ENCODE measurements at places on chromosomes 5 and 9.

DNA sequence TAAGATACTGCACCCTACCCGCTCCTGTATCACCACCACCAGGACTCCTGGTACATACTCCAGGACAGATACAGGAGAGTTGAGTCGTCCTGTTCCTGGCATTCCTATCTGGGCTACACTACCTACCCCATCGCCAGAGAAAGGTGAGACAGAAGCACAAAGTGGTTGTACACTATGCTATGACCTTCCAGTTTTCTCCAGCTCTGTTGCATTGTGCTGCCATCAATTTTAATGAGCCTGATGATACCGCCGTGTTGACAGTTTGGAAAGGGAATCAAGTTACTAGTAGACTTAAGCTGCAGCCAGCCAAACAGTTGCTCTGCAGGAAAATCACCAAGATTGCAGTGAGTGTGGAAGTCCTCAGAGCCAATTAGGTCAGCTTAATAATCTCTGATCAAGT is 35.2 kb downstream of the ANP32B start:
- no peak for DNase-seq

DNA sequence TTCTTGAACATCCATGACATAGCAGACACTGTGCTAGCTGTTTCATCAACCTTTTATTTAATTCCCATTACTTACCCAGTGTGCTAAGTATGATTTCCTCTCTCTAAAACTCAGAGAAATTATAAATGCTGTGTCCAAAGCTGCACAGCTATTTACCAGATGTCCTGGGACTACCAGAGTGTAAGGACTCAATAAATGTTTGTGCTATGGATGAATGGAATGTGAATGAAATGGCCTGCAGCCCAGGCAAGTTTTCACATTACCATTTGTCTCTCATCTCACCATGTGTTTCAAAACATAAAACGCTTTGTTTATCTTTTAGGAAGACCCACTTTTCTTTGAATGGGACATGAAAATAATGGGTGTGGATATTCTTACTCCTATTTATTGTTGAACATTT is 96.2 kb downstream of the ARHGEF28 start:
- DNase-seq = no peak

- DNase-seq = no peak
These were observed 117.2 kb downstream of the APBA1 start for GRCh38 chr9:69554945-69555344.

- no peak for DNase-seq
These were observed 94.1 kb upstream of the CACNA1B start for GRCh38 chr9:137783521-137783920.

DNA sequence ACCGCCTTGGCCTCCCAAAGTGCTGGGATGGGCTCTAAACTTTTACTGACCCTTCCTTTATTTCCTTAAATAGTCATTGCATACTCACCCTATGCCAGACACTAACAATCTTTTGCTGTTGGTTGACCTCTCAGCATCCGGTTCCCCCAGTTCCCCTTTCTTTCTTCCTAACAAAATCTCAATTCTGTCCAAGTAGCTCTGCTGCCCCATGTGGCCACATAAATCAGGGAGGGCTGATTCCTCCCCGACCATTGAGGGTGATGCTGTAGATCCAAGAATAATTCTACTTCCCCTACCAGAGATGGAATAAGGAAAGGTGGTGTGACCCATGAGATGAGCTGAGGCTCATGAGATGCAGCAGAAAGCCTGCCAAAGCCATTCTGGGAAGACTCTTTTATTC is 315.3 kb upstream of the MSX2 start:
- no peak for DNase-seq

DNA sequence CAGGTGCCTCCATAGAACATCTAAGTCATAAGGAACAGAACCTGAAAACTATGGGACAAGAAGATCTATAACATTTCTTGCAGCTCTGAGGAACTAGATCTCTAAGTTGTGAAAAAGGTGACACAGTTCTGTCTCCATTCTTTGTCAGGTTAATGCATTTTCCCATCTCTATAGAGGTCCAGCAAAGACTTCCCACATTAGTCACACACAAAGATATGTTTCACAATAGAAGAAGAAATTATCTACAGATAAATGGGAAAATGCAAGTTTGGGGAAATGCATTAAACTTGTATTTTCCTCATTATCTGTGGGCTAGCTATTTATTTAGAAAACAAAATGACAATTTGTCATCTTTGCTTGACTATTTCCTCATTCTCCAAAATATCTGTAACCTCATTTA is 458.6 kb upstream of the PAPPA start:
- DNase-seq = no peak

- no peak for DNase-seq
These were observed 180.9 kb upstream of the SLC24A2 start for GRCh38 chr9:19969721-19970120.

GRCh38 chr9:15086778-15087324 is 176.6 kb upstream of the FREM1 start:
- no peak for DNase-seq

DNA sequence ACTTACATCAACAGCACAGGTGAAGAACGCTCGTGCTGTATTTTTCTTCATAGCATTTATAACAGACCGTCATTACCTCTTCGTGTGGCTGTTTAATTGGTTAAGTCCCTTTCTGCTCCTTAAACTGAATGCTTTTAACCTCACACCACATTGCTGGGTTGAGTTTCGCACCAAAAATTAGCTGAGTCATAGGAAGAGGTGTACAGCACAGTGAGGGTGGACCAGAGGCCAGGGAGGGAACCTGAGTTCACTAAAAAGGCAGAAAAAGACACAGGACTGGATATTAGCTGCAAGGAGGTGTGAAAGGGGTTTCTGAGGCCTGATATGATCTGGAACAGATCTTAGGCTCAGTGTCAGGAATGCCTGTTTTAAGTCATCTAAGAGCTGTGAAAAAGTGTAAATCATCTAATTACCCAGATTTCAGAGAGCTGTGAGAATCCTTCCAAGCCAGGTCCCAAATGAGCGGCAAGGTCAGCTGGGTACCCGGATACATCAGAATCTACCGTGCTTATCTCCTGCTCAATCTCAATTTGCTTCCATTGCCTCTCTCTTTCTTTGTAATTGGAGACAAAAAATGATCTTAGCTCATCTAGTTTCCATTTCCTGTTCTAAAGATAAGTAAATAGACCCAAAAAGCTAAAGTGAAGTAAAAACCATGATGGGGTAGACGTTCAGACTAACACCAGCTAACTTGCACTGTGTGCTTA is 7.1 kb upstream of the CFAP90 start:
- no peak for DNase-seq

- DNase-seq = no peak
These were observed 87.7 kb downstream of the OSTF1 start for GRCh38 chr9:75176037-75176436.

- DNase-seq = no peak
These were observed 148.2 kb downstream of the SMARCA2 start for GRCh38 chr9:2163231-2163885.

DNA sequence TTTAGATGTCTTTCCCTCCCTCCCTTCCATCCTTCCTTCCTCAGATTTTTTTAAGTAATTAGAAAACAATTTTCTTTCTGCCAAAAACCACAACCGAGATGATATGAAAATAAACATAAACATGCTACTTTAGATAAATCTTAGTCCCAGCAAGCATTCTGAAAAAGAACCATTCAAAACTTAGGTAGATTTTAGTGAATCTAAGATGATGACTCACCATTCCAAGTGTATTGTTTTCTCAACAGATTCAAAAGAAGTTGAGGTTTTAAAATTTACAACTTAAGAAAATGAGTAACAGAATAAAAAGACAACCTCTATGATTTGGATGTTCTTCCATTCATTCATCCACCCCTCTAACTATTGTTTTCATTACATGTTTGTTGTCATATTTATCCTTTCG is 465.1 kb downstream of the PDE4D start:
- DNase-seq = no peak

DNA sequence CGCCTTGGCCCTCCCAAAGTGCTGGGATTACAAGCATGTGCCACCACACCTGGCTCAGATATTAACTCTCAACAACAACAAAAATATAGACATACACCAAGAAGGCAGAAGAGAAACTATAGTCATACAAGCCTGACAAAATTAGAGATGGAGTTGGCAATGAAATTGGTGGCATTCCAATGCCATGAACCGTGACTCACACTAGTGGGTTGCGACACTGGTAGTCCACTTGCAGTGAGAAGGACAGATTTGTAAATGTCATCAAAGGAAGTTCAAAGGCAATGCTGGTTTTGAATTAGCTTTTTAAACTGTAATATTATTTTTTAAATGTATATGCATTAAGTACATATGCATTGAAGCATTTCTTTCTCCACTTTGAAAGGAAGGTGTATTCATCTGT is 8.5 kb upstream of the DNAJC25 start:
- DNase-seq = no peak

GRCh38 chr9:104177003-104177611 is 83.0 kb downstream of the SMC2 start:
- DNase-seq = no peak

DNA sequence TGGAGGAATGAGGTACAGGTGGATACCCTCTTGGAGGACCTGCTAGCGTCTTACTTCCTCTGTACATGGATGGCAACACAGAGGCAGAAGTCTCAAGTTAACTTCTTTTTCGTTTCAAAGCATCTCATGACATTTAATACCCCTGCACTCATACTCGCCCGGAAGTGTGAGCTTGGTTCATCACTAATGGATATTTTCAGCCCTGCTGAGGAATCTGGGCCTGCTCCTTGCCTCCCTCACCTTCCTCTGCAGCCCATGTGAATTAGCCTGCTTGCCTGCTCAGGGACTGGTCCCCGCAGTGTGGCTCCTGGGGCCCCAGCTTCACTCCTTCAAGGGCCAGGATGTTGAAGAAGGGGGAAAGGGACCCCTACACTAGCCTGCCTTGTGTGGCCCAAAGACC is 34.1 kb downstream of the GADD45G start:
- DNase-seq = no peak

- no peak for DNase-seq
These were observed 6.1 kb upstream of the RNF183 start for GRCh38 chr9:113309204-113309813.

DNA sequence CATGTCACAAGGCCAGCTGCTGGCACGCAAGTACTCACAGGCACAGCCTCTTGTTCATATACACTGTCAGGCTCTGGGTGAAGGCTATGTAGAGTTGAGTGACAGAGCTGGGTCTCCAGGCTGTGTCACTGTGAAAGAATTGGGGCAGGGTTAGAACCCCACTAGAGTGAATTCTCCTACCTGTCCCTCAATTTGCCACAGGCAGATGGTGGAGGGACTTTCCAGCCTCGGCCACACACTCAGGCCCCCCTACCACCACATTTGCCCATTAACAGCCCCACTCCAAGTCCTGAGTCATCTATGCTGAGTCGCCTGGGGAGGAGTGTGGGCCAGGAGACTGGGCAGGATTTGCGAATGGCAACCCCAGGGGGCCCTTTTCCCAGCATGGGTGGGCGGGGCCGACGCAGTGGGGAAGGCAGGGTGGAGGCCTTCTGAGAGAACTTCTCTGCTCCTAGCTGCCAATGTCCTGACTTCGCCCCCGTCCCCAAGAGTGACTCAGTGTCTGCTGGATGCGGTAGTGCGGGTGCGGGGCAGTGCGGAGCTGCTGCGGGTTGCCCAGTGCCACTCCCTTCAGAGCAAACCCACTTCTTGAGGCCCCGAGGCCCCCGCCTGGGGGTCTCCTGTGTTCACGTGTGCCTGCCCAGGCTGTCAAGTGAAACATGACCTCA is 50.3 kb upstream of the PSD2 start:
- DNase-seq = no peak

GRCh38 chr5:76525956-76526355 is 97.2 kb downstream of the F2RL2 start:
- DNase-seq = no peak

DNA sequence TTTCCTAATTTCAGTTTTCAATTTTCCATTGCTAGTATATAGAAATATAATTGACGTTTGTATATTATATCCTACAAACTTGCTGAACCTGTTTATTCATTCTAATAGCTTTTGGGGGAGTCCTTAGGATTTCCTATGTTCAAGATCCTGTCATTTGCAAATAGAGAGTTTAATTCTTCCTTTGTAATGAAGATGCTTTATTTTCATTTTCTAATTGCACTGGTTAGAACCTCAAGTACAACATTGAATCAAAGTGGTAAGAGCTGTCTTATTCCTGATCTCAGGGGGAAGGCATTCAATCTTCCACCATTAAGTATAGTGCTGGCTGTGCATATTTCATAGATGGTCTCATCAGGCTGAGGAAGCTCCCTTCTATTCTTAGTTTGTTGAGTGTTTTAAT is 15.6 kb upstream of the SLC24A2 start:
- no peak for DNase-seq

GRCh38 chr9:136885950-136886578 is at the start of gene TRAF2:
TRAF2 (plus strand) TSS chr9:136886516; CDS start chr9:136898741, 12,225 bp downstream.
- DNase-seq = peak; percentile 70

- DNase-seq = no peak
These were observed at the start of gene ADAMTS16 for GRCh38 chr5:5139777-5140478. ADAMTS16 (plus strand) TSS chr5:5140330; CDS start chr5:5140468, 138 bp downstream.

DNA sequence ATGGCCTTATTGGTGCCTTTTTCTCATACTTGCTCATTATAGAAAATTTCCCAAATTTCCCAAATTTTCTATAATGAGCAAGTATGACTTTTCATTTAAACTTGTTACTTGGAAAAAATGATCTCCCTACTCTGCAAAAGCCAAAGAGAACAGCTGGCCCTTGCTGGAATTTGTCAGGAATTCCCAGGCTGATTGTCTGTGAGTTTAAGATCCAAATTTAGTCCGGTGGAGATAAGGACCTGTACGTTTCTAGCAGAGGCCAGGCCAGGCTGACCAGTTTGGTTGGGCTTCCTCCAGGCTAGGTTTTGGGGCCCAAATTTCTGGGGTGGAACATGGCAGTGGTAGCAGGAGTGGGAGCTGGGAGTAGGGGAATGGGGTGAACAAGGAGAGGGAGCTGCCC is 51.9 kb downstream of the NEURL1B start:
- DNase-seq = no peak

- DNase-seq = no peak
These were observed 35.1 kb upstream of the FREM1 start for GRCh38 chr9:14945351-14945750.

- no peak for DNase-seq
These were observed 8.6 kb downstream of the KLHL9 start for GRCh38 chr9:21326526-21327139.

DNA sequence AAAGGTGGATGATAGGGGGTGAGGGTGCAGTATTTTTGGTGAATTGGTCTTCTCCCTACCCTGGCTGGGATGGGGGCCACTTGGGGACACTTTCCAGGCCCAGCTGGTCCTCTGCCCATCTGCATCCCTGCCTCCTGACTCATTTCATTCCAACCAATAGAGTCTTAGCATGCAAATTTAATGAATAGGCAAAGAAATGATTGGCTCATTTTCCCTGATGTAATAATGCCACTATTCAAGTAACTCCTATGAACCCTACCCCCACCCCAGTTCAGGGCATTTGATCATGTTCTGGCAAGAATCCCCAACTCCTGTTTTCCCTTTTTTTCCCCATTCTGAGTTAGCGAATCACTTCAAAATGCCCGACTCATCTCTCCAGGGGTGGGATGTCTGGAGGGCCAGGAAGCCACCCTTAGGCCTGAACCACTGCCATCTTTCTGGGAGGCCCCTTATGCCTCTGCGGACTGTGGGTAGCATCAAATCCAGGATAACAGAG is 56.7 kb downstream of the PCDH1 start:
- no peak for DNase-seq

GRCh38 chr5:53239301-53239990 is 129.9 kb upstream of the MOCS2 start:
- DNase-seq = no peak

- no peak for DNase-seq
These were observed 35.0 kb downstream of the LRRTM2 start for GRCh38 chr5:138840103-138840502.
